Dermis microvascular lymphatic vessel endothelial cell (primary cell): ENCODE measurements at places on chromosomes 5 and 9. TPM values are rescaled to one million over a fixed set of nuclear protein-coding genes. Genes with fewer than 3 reads are reported as not detected.
A peak's percentile ranks its signal among the peaks of the same experiment; 100 is the strongest.

DNA sequence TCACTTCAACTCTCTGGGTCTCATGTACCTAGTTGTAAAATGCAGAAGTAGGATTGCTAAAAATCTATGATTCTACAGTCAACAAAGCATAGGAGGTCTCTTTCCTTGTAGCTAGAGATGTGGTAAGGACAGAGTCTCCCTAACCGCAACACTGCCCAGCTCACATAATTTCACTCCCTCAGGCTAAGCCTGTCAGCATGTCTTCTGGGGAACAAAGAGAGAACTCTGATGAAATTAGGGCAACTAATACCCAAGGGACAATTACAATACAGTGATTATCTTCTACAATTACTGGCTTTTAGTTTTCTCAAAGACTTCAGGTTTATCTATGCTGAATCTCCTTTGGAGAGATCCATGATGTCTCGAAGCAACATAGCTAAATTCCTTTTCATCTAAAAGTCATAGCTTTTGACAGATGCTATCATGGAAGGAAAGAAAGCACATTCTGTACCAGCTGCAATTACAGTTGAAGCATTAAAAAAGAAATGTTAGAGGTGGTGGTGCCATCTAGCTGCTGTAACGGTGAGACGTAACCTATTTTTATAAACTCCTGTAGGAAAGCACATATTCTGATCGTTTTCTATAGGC is 141.1 kb upstream of the TARS1 start:
- DNase-seq = peak; percentile 55

Gene INSL6
- total RNA-seq = not detected in 2 replicates

- DNase-seq = no peak
Observed at GRCh38 chr5:24510523-24510988, 134.2 kb downstream of the CDH10 start.

Gene FAXDC2
- 5.0 and 14.4 TPM in 2 replicates for total RNA-seq

DNA sequence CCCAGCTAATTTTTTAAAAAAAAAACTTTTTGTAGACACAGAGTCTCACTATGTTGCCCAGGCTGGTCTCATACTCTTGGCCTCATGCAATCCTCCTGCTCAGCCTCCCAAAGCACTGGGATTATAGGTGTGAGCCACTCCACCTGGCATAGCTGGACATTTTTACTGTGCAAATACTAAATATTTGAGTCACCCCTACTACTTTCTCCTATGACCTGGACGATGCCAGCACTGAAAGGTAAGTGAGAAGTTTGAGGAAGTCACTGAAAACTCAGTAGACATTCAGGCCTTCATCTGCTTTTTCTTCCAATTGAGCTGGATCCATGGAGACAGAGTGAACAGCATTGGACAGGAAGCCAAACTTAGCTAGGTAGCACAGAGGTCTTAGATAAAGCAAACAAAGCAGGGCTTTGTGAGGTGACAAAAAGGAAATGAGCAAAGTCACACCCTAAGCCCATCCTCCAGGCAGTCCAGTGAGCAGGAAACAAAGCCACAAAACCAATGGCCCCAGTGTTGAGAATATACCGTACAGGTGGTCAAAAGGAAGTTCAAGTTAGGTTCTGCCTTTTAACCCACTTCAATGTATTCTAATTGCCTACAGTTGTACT is 192.6 kb upstream of the RASA1 start:
- DNase-seq = peak; percentile 54

DNA sequence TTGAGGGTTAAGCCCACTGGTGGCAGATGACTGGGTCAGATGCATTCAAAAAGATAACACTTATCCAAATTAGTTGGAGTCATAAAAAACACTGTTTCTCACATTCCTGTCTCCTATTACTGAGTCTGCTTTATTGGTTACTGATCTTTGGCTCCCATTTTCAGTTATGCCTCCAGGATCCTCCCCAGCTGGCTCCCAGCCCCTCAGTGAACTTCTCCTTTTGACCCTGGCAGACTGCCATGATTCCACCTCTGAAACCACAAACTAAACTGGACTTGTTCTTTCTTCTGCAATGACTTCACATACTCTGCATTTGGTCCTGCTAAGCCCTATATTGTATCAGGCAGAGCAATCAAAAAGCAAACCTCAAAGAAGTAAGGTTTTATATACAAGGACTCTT is 860.8 kb upstream of the DMAC1 start:
- DNase-seq = peak; percentile 22

GRCh38 chr5:149128023-149128875 is 13.0 kb upstream of the ABLIM3 start:
- DNase-seq = no peak

GRCh38 chr9:124212381-124213050 is 45.2 kb upstream of the NEK6 start:
- no peak for DNase-seq

DNA sequence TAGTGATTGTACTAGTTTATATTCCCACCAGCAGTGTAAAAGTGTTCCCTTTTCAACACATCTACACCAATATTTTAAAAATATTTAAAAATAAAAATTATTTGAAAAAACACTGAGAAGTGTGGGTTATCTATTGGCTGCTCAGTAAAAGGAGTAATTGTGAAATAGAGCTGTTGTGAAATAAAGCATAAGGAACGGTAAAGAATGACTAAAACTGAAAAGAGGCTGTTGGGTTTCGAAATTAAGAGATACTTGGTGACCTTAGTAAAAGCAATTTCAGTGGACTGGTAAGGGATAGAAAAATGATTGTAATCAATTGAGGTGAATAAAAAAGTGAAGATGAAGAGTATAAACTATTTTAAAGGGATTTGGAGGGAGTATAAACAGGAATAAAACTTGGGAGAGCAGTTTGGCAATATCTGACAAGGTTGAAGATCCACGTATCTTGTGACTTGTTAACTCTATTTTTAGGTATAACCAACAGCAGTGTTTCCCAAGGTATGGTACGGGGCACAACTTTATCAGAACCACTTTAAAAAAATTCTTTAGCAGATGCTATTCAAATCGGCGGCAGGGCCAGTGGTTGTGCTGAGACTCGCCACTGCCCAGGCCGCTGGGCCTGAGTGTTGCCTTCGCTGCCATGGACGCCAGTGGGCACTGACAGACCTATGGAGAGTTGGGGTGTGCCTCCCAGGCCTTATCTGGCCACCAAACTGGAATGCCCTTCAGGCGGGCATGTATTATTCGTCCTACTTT is 63.3 kb downstream of the TMEM38B start:
- DNase-seq = no peak

DNA sequence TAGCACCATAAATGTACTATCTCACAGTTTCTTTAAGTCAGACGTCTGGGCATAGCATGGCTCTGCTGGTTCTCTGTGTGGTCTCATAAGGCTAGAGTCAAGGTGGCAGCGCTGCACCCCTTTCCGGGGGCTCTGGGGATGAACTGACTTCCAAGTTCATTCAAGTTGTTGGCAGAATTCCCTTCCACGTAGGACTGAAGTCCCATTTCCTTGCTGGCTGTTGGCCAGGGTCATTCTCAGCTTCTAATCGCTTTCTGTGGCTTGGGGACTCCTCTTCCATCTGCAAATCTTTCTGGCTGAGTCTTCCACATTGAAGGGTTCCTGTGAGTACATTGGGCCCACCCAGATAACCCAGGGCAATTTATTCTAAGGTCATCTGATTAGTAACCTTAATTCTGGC is 211.0 kb downstream of the AGTPBP1 start:
- DNase-seq = no peak

- DNase-seq = no peak
Observed at GRCh38 chr5:132389585-132390286, 20.2 kb downstream of the SLC22A5 start.
